CD8-positive, alpha-beta memory T cell (primary cell): ENCODE measurements at places on chromosomes 12 and 14.

DNA sequence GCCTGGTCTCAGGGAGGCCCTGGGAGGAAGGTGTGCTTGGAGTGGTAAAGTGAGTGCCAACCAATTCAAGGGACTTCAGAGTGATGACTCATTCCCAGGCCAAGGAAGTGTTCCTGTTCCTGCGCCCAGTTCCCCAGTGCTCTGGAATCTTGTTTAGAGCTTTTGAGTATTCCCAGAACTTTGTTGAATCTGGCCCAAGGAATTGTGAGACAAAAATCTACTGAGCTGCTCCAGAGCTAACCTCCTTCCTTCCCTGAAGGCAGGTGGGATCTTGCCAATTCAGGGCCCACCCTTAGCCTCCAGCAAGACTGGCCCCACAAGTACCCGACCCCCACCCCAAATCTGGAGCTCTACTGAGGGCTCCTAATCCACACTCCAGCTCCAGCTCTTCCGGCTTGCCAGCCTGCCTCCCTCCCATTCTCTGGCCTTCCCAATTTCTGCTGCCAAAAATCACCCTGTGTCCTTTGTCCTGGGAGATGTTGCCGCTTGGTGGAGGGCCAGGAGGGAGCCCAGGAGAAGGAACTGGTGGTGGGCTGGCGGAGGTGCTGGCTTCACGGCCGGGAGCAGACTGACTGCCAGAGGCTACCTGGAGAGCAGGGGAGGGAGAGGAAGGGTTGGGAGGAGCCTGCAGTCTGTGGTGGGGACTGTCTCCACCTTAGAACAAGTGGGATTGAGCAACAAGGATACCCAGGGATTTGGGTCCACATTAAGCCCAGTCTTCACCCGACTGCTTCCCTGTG lies 2.0 kb upstream of the ATN1 start:
- no peak for DNase-seq

DNA sequence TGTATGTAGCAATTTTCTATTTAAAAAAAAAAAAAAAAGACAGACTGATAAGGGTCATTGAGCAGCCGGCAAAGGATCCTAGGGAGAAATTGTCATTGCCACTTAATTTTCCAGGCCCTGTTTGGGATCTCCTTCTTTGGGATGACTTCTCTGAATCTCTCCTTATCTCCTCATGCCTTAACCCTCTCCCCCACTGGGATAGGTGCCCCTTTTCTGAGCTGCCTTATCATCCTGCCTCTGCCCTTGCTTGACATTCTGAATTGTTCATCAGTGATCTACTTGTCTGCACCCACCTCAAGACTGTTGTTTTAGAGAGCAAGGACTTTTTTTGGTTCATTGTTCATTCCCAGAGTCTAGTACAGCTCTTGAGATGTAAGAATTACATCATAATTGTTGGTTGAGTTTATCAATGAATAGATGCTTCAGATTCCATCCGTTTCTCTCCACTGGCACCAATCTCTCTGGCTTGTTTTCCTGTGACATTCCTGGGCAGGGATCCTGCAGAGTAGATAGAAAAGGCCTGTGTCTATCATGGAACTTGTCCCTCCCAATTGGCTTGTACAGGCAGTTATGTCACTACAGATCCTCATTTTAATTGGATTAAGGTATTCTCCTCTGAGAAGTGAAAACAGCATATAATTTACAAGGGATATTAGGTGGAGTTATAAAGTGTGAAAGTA lies 42.6 kb downstream of the SOCS2 start:
- DNase-seq, result no peak

DNA sequence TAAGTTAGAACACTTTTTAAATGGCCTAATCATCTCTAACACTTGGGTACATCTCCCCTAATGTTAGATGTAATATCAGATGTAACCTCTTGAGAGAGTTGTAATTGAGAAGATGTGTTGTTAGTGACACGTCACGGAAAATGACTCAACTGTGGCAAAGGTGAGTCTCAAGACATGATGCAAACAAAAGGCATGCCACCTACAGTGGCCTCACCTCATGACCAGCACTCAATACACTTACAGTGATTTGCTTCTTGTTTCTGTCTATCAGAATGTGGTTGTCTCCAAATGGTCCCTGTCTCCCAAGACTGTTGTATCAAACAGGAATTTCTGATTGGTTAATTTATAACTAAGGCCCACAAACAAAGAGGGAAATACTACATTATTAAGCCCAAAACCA lies 91.2 kb downstream of the SLC25A21 start:
- DNase-seq, result no peak

- no peak for DNase-seq
Measured at GRCh38 chr12:73531752-73532151, 1005.9 kb upstream of the ATXN7L3B start.

DNA sequence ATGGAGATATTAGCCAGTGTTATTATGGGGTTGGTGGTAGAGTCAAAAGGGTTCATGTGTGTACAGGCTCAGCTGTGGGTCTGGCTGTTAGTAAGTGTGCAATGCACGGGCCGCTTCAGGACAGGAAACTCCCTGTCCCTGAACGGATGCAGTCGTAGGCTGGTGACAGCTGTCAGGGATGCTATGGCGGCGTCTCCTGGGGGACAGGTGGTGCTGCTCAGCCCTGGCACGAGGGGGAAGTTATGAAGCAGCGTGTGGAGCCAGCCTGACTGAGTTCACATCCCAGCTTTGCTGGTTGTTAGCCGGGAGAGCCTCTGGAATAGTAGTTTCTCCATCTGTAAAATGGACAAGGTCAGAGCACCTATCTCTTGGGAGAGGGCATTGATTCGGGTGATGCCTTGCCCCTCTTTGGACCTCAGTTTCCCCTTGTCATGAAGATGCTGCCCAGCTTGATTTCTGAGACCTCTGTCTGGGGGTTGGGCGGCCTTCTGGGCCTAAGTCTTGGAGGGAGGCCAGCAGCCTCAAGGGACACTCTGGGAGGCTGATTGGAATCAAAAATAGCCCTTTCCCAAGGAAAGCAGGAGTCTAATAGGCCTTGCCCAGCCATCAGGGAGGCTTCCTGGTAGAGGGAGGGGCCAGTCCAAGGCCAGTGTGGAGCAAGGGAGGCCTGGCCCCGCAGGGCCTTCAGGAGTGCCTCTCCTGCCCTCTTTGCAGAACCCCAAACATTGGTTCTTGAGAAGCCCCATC lies 7.1 kb downstream of the ASB2 start:
- no peak for DNase-seq

- no peak for DNase-seq
Measured at GRCh38 chr14:104929268-104930230, 4.9 kb downstream of the PLD4 start.

DNA sequence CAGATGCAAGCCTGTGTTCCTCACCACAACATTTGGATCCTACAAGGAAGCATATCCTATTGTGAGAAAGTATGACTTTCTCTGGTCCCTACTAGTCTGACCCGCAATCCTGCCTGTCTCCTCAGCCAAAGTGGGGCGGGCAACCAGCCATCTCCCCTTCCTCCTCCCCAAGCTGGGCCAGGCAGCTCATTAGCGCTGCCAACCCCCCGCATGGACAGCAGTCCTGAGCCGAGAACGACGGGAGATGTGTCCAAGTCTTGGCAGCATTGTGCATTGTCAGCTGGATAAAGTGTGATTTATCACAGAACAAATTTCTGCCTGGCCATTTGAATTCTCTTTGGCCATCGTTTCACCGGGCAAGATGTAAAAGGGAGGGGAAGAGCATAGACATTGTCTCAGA lies 139.4 kb downstream of the SLC15A4 start:
- no peak for DNase-seq

GRCh38 chr12:117921929-117922777 lies 46.6 kb downstream of the KSR2 start:
- no peak for DNase-seq

GRCh38 chr12:6697584-6698351 lies 2.8 kb downstream of the PIANP start:
- DNase-seq, result peak; percentile 9

DNA sequence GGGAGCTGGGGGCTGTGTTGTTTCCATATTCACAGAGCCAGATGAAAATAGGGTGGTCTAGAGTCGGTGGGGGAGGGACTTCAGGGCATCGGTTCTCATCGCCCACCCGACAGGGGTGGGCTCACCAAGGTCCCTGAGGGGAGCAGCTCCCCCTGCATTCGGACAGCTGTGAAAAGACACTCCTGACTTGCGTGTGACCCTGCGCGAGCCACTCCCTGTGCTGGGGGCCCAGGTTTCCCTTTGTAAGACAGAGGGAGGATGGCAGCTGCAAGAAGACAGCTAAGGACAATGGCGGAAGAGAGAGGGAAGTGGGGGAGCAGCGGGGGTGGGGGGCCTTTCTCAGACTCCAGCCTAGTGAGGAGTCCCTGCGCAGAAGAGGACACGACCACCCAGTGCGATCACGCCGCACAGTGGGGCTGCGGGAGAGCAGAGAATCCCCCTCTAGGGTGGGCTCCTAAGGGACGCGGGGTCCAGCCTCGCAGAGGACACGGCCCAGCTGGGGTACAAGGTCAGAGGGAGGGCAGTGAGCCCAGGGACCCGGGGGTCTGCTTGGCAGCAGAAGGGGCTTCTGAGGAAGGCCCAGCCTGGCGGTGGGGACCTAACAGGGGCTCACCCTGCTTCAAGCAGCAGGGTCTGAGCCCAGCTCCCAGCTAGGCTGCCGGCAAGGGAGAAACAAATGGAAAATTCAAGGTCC lies 326.9 kb upstream of the DIO3 start:
- DNase-seq, result no peak

DNA sequence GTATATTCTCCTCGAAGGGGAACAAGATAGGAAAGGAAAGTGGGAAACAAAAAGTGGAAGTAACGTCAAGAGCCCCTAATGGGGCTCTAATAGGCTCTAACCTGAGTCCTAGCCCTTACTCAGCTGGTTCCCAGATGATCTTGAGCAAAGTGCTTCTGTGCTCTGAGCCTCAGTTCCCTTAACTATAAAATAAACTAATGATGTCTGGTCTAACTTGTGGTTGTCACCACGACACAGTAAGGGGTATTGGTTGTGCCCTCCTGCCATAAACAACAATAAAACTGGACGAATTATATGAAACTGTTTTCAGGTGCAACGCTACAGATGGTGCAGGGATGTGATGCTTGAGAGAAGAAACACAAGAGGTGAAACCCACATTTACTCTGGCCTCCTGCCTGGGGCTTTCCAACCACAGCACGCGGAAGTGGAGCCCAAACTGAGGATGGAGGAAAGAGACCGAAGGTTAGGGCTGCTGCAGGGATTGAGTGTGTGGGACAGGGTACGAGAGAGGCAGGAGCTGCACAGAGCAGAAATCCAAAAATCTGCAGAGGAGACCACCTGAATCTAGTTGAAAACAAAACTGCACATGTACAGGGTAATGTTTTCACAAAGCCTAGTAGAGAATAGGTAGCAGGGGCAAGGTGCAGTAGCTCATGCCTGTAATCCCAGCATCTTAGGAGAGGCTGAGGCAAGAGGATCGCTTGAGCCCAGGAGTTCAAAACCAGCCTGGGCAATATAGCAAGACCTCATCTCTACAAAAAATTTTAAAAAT lies 45.6 kb upstream of the BCL2L14 start:
- no peak for DNase-seq

GRCh38 chr12:53676656-53677015 lies 753 bp upstream of the ATP5MC2 start:
- no peak for DNase-seq

- DNase-seq, result no peak
Measured at GRCh38 chr12:92524489-92524888, 178.3 kb upstream of the PLEKHG7 start.

GRCh38 chr14:21149641-21150367 lies 6.1 kb downstream of the OR5AU1 start:
- DNase-seq, result no peak

DNA sequence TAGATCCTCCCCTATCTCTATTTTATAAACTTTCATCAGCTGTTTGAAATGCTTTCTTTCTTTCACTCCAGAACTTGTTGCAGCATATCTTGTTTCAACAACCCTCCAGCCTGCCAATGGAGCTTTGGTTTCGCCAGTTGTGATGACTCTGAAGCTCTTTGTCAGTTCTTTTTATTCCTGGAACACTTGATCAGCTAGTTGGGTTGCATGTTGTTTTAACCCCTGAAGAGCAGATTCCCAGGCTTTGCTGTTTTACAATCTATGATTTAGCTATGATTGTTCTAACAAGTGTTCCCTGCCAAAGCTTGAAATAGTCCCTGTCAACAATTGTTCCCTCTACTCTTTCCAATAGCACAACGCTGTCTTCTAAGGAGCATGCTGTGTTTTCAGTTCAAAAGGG lies 50.6 kb upstream of the FUT8 start:
- DNase-seq, result no peak

GRCh38 chr12:24742378-24742777 lies 206.5 kb downstream of the BCAT1 start:
- DNase-seq, result no peak

- DNase-seq, result no peak
Measured at GRCh38 chr14:66758031-66758613, 250.2 kb downstream of the GPHN start.

DNA sequence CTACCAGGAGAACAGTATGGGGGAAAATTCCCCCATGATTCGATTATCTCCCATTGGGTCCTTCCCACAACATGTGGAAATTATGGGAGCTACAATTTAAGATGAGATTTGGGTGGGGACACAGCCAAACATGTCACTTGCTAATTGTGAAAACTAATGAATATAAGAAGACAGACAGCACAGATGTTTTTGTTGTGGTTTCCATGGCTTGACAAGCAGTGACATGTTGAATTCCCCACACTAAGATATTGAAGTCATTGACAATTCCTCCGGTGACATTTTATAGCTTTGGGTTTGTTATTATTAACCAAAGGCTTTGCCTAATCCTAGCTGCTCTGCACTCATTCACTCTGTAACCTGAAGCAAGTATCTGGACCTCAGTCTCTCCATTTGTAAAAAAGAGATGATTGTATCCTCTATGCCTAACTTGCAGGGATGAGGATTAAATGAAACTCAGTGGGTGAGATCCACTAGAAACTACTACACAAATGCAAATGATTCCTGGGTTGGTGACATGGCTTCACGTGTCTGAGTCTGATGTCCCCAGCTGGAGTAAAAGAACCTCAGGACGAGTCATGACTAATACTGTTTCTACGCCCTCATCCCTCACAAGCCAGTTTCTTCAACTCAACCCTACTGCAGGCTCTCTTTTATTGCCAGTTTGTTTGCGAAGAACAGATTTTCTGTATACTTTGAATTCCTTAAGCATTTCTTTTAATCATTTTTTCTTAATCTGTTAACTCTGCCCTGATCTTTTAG lies 71.6 kb downstream of the ASCL1 start:
- DNase-seq, result no peak

DNA sequence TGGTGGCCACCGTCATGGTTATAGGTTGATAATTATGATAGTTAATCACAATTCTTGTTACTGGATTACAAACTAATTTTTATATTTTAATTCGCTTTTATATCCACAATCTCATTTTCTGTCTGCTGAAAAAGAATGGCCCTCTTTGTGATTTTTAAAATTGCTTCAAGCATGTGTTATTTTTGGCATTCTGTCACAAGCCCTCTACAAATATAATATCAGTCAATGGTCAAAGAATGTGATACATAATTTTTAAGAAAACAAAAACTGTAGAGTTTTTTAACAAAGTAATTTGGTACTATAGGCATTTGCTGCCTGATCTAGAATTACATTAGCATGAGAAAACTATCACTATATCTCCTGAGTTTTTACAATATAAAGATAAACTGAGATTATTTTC lies 352.0 kb upstream of the TMTC1 start:
- no peak for DNase-seq
